Activated CD8-positive, alpha-beta T cell treated with anti-CD3 and anti-CD28 coated beads for 36 hours (primary cell): ENCODE measurements at places on chromosomes 16 and 17. TPM values are rescaled to one million over a fixed set of nuclear protein-coding genes. Genes with fewer than 3 reads are reported as not detected.

CA4 gene
- not detected for total RNA-seq

P2RX1 gene
- 0.43 TPM for total RNA-seq

DNA sequence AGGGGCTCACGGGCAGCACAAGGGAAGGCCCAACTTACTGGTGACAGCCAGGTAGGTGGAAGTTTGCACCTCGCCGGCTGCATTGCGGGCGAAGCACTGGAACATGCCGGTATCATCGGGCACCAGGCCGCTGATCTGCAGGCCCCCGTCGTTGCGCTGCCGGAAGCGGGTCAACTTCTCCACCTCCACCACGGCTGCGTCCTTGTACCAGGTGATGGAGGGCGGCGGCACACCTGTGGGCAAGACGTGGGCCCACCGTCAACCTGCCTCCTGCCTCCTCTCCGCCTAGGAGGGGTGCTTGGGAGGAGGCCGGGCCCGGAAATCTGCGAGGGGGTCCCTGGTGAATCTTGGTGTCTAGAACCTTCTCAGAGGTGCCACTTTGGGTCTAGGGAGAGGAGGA lies 123.6 kb upstream of the CDC42EP4 start:
- DNase-seq = no peak

GRCh38 chr17:62931101-62931500 lies 34.9 kb upstream of the TANC2 start:
- no peak for DNase-seq

GRCh38 chr17:82649501-82650261 lies 1.4 kb upstream of the WDR45B start:
- no peak for DNase-seq

GRCh38 chr17:29163563-29163962 lies 16.6 kb downstream of the MYO18A start:
- DNase-seq = no peak

- no peak for DNase-seq
These were observed 2.5 kb downstream of the LSM12 start for GRCh38 chr17:44063704-44064639.
